ENCODE measurements at places on chromosomes 5 and 9.

DNA sequence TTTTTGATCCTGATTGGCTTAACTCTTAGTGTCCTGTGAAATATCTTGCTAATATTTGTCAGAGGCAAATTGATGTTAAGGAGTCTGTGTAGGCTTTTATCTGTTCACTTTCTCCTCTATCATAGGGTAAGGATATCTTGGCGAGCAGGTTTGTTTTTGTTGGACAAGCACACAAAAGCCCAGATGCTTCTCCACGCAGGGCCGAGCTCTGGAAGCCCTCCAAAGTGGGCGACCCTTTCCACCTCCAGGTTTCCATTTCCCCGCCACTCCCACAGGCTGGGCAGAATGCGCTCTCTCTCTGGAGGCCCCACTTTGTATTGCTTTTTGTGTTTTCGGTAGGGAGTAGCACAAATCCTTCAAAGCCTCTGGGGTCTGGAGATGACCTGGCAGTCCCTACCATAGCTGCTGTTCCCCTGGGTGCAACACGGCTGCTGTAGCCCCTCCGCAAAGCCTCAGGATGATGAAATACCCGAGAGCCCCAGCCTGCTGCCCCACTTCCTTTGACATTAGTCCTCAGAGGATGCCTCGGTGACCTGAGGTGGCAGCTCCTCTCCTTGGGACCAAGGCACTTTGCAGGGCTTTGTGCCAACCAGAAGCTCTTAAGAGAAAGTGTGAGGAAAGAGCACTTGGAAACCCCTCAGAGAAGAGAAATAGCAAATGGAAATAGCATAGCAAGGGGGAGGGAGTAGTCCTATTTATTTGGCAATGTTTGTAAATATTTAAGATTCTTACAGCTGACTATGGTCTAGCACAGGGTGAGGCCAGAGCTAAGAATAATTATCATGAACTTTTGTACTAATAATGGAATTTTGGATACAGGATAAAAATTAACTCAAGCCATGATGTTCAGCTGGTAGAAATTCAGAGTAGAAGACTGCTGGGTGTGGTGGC is 122.8 kb downstream of the ARHGEF28 start:
- DNase-seq = no peak

DNA sequence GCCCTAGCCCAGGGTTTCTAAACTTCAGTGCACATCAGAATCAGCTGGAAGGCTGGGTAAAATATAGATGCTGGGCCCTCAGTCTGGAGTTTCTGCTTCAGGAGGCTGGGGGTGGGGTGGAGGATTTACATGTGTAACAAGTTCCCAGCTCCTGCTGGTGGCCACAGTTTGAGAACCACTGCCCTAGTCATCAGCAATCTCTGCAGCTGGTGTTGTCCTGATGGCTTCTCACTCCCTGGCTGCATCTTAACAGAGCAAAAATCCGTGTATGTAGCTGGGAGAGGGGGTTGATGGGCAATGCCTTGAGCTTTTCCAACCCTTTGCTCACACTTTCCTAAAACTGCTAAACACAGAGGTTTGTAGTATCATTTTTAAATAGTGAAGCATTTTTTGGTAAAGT is 186.0 kb upstream of the KLF9 start:
- DNase-seq = no peak

DNA sequence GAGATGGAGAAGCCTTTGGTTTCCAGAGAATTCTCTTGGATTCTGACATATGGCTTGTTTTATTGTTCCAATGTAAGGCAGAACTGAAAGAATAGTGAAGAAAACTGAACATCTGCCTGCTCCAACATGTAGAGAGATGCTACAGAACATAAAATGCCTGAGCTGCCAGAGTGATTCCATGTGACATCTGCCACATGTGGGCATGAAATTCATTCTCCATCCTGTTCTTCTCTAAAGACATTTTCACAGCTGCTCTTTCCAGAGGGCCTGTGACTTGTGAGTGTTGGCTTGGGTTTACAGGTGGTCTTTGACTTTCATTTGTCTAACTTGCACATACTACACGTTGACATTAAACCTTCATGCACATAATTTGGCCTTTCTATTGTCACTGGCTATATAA is 33.7 kb upstream of the TXN start:
- DNase-seq = no peak

DNA sequence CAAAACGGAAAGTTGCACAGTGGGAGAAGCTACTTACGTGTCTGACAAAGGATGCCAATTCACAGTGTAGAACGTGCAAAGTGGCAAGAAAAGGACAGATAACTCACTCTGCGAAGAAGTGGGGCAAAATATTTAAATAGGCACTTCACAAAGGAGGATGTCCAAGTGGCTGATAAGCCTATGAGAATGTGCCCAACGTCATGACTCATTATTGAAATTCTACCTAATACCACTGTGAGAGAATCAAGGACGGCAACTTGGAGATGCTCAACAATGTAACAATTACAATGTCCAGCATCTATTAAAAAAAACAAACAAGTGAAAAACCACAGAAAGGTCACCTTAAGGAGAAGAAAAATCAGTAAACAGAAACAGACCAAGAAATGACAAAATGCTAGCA is 59.0 kb downstream of the NACC2 start:
- DNase-seq = no peak

DNA sequence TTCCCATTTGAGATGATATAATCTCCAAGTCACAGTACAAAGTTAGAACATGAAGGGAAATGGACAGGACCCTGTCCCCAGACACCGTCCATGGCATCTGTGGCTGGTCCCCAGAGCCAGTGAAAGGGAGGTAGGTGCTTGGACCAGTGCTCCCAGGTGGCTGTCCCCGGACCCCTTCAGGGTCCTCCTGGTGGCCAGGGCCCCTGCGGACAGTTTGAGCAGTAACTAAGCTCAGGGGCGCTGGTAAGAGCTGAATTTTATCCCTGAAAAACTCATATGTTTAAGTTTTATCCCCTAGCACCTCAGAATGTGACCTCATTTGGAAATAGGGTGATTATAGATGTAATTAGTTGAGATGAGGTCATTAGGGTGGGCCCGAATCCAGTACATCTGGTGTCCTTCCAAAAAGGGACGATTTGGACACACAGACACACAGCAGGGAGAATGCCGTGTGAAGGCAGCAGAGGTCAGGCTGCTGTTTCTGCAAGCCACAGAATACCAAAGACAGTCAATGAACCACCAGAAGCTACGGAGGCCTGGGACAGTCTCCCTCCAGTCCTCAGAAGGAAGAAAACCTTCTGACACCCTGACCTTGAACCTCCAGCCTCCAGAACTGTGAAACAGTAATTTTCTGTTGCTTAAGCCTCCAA is 185.0 kb downstream of the ATPSCKMT start:
- no peak for DNase-seq

DNA sequence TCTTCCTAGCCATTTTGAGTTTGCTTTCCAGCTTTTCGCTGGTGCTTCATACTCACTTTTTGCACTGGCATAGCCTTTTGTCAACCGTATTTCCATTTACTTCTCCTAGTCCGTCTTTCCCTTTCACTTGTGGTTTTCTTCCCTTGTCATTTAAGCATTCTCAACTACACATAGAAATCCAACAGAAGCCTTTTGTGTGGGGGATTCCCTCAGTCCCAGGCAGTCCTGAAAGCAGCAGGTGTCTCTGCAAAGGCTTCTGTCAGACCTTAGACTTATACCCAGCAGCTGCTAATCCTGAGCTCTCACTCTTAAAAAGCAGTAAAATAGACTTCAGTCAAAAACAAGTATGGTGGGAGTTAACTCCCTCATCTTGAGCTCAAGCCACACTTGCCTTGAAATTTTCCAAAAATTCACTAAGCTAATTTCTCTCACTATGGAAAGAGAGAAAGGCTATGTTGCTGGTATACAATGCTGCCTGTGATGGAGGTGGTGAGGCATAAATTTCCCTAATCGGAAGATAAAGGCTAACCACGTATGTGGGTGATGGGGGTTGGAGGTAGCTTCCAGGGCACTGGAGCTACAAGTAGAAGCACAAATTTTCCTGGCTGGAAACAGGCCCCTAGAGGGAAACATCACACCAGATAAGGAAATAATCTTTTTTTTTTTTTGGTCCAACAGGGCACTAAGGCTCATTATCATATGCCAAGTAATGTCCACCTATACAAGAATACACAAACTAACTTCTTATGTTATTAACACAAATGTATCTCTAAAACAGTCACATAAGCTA is 34.8 kb upstream of the IFNK start:
- DNase-seq = no peak

GRCh38 chr5:156615901-156616300 is 234.2 kb upstream of the PPP1R2B start:
- DNase-seq = no peak

Measured in NCI-H1930 (cell line).